ENCODE measurements at places on chromosomes 12 and 14.
A peak's percentile ranks its signal among the peaks of the same experiment; 100 is the strongest.

DNA sequence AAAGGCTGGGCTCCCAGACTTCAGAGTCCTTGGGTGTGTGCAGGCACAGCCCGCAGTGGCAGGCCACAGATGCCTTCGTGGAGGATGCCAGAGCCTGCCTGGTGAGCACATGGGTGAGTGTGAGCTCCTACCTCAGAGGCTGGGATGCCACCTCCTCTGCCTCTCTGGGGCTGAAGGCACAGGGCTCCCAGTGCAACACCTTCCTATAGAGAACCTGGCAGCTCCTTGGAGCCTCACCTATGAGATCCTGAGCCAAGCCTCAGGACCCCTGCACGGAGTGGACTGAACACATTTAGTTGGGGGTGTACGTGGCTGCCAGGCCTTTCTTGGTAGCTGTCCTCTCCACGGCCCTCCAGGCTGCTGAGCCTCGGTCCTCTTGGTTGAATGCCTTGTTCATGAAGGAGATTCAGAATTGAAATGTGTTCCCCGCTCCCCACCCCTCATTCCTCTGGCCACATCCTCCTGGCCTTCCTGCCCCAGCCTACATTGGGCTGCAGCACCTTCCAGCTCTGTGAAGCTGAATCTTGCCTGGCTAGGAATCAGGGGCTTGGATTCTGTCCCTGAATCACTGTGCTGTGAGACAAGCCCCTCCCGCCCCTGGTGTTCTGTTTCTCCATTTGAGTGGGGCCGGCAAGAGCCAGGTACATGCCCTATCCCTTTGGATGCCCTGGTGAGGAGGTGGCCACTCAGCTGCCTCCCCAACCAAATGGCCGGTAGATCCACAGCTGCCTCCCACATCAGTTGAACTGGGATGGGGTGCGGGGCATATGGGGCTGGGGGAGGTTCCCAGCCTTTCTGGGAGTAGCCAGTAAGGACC lies 38.7 kb upstream of the TRAF3 start:
- no peak for DNase-seq

DNA sequence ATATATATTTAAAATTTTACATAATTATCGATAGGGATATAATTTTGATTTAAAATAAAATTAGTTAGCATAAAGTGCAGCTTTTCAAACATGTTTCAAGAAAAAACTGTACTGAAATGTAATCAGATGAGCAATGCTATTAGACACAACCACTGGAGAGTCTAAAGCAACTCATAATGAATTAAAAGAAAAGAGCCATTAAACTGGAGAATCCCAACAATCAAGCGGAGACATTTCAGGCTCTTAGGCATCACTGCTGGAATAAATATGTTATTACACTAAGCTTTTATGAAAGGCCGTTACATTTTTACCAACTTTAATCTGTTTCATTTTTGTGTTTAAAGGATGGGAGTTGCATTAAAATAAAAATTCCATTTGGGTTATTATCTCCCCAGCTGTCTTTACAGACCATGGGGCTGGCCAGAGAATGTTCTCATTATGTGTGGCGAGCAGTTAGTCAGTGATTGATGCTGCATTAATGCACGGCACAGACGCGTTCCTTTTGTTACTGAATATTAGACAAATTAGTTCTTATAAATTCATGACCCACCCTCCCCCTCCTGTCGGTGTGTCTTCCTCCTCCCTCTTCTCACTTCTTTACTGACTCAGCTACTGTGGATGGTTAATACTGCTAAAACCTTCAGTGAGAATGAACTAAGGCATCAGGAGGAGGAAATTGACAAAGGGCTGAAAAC lies 156.8 kb downstream of the PDZRN4 start:
- DNase-seq, result peak; percentile 25

GRCh38 chr14:101457936-101458740 lies 103.2 kb upstream of the DIO3 start:
- DNase-seq, result no peak

- no peak for DNase-seq
These were observed 114.4 kb downstream of the LMNTD1 start for GRCh38 chr12:25438638-25439037.

DNA sequence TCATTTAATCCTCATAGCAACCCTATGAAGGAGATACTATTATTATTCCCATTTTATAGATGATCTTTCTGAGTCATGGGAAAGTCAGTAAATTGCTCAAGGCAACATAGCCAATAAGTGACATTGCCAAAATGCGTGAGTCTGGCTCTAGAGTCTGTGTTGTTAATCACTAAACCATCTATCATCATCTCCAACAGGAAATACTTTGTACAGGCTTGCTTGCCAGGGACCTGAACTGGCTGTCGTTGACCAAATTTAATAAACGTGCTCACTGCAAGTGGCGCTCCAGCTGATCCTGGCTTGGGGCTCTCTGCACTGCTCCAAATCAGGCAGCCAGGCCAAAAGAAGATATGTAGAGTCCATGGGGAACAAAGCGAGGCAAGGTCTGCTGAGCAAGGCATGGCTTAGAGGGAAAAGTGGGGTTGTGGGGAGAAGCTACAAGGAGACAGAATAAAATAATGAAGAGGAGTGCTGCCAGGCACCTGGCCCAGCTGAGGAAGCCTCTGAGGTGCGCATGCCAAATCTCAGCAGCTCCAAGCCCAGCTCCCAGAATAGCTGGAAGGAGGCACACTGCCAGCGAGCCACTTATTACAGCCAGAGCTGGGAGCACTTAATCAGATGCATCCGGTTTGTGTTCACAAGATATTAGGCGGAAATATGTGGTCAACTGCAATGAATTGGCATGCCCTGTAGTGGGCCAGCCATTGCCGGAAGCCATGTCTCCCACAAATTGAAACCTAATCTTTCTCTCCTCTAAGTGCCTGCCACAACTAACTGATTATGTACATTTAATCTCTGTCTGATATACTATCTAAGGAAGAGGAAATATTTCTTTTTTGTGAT lies 43.3 kb upstream of the PTPRO start:
- no peak for DNase-seq

DNA sequence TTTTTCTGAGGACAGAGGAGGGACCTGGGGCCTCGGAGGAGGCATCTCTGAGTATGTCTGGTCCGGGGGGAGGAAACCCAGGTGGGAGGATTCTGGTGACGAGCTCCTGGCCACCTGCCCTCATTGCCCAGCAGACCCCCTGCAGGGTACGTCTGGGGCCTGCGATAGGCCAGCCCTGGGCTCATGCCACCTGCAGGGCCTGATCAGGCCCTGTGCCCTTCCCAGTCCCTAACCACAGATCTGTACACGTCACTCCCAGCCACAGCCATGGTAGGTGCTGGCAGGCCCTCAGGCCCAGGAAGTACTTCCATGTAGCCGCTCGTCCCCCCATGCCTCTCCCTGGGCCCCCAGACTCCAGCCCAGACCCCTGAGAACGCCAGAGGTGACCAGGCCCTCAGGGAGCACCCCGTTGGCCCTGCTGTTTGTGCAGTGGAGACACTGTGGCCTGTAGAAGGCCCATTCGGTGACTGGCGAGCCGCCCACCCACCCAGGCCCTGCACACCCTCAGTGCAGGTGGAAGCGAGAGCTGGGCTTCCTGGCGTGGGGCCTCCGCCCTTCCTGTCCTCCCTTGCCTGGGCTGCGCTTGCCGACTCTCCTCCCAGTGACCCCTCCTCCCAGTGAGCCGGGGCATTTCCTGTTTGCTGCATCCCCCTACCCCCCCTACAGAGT lies 5.7 kb downstream of the INF2 start:
- DNase-seq, result no peak

GRCh38 chr12:67042697-67043131 lies 226.4 kb upstream of the CAND1 start:
- DNase-seq, result no peak

- no peak for DNase-seq
These were observed 234.7 kb downstream of the ADGRD1 start for GRCh38 chr12:131188131-131189050.

DNA sequence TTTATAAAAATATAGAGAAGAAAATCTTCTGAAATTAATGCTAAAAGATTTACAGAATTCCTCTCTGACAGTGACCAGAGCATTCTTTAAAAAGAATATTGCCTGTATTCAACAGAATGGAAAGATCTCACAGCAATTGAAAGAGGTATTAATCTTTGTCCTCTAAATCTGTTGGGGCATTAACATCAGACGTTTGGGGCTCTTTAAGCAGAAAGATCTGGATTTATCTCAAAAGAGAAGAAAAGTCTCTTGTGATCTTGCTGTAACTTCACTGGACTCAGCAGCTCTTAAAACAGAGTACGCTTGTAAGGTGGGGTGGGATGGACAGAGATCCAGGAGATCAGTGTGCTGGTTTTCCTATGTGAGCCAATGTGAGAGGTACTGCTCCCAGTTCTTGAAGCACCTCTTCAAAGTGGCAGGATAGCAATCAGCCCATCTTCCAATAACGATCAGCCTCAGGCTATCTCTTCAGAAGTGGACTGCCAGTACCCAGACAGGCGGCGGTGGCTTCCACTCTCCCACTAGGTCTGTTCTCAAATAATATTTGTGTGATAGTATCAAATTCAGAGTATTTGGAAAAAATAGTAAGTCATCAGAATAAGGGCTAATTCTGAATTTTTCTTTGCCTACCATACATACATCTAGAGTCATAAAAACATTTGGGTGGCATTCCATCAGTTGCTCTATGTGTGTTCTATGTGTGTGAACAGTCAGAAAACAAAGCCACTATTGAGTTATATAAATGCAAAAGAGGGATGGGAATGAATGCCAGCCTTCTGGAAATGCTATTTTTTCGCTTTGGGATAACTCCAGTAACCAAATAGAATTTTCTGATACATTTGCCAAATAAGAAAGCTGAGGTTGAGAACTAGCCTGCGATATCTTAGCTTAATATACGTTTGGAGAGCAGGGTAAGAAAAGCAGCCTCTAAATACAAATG lies 237.4 kb upstream of the RGS6 start:
- no peak for DNase-seq

DNA sequence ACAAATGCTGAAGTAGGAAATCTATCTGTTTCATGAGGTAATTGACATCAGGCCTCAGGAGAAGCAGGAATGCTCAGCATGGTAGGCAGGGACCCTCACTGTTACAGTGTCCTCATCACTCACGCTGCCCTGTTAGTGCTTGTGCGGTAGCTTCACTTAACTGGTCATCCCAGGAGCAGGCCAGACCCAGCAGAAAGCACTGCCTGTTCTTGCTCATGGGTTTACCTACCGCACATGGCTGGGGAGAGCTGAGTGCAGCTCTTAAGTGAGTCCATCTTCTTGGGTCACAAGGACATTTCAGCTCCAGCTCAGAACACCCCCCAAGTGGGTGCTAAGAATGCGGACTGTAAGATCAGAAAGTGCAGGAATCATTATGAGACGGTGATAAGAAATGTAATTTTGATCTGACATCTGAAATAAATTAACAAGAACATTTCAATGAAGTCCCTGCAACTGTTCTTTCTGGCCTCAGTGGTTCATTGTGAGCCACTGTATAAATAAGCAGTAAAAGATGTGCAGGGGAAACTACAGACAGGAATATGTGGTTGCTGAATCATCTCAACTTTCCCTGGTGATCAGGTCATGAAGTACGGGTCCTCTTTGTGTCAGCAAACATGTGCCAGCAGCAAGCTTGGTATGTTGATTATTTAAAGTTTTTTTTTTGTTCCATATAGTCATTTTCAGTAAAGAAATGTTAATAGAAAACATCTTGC lies 757.7 kb upstream of the TMEM132C start:
- no peak for DNase-seq

- no peak for DNase-seq
These were observed 1.7 kb upstream of the HOXC4 start for GRCh38 chr12:54051874-54052437.

DNA sequence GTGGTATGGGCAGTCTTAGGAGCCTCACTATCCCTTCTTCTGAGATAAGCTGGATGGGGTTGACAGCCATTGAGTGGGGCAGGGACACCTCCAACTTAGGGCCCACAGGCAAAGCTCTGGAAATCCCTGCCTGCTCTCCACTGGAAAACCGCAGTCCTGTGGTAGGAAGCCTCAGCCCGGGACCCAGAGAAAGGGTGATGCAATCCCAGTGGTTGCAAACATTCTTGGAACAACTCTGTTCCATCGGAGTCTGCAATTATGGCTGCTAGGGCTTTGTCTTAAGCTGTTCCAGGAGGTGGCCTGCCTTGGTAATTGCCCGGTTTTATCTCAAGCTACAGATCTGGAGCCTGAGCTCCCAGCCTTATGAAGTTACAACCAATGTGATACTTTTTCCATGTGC lies 133.4 kb downstream of the DICER1 start:
- DNase-seq, result no peak
